ENCODE measurements at places on chromosomes 7 and 10.

- DNase-seq = no peak
Measured at GRCh38 chr10:8489232-8489631, 434.7 kb downstream of the GATA3 start.

- DNase-seq = no peak
Measured at GRCh38 chr7:32259931-32260596, 189.9 kb upstream of the PDE1C start.

DNA sequence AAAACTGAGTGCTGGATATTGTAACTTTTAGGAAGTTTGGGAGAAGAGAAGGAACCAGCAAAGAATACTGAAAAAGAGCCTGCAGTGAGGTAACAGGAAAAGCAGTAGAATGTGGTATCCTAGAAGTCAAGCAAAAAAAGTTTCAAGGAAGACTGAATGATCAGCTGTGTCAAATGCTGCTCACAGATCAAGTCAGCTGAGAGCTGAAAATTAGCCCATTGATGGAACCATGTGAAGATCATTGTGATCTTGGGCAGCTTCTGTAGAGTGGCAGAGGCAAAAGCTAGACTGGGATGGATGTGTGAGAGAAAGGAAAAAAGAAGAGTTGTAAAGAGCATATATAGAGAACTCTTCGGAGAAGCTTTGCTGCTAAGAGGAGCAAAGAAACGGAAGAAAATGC is 315.4 kb upstream of the BMPER start:
- no peak for DNase-seq

DNA sequence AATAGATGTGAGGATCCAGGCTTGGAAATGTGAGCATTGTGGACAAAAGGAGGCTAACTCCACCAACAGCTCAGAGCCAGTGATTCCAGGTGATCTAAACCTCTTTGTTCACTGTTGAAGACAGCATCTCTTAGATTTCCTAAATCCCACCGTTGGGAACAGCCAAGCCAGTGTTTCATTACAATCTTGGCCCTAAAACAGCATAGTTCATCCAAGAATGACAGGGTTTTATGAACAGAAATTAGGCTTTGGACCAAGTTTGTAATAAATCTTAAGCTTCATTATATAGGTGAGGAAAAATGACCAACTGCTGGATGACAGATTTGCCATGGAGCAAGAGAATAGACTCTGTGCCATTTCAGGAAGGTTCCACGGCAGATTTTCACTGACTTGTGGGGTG is 65.8 kb downstream of the MTURN start:
- no peak for DNase-seq

GRCh38 chr10:7700577-7701125 is 2.5 kb upstream of the ITIH2 start:
- DNase-seq = no peak

DNA sequence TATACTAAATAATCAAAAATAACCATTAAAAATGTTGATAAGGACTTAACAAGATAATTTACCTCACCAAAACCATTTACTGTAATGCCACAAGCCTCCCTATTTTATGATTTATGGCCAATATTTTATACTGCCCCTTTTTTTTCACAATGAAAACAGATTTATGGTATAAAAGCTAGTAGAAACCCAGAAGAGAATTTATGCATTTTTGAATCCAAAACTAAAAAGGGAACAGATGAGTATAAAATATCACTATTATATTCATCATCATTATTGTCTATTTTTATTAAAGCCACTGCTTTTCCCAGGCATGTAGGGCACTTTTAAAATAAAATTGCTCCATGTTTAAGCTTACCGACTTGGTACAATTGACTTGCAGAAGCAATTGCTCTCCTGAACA is 425.0 kb downstream of the PHTF2 start:
- DNase-seq = no peak

GRCh38 chr7:44063547-44063893 is 1.8 kb downstream of the PGAM2 start:
- no peak for DNase-seq

- DNase-seq = no peak
Measured at GRCh38 chr10:71542478-71542877, 145.8 kb downstream of the CDH23 start.

- DNase-seq = no peak
Measured at GRCh38 chr10:124576526-124577420, 115.2 kb downstream of the LHPP start.

DNA sequence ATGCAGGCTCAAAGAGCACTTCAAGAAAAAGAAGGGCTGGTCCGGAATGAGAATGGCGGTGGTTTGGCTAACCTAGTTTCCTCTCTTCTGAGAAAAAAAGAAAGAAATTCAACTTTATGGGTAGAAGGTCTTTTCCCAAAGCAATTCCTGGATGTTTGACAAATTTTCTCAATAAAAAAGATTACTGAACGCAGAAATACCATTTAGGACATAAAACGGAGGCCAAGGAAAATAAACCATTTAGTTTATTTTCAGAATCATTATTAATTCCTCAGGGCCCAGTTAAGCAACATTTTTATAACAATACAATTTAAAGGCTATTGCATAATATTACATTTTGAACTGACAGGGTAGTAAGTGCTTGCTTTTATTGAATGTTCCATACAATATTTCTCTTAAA is 284.6 kb upstream of the ANKRD30A start:
- no peak for DNase-seq

GRCh38 chr10:118585234-118585633 is 10.2 kb downstream of the PRLHR start:
- DNase-seq = no peak

DNA sequence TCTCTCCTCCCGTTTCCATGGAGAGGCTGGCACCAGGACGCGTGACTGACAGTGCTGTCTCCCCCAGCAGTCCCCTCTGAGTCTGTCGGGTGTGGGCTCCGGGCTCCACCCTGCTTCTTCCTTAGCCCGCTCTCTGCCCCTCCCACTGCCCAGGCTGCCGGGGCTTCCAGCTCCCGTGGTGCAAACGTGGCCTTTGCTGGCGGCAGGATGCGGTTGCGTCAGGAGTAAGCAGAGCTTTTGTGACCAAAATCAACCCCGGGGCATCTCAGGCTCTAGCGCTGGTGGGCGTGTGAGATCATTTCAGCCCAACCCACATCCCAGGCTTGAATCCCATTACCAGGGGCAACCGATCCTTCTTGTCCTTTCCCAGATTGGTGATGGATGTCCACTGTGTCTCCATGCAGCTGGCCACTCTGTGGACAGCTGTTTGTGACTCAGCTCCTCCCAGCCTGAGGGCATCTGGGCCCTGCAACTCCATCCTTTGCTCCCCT is 28.2 kb downstream of the PTPRE start:
- DNase-seq = no peak

DNA sequence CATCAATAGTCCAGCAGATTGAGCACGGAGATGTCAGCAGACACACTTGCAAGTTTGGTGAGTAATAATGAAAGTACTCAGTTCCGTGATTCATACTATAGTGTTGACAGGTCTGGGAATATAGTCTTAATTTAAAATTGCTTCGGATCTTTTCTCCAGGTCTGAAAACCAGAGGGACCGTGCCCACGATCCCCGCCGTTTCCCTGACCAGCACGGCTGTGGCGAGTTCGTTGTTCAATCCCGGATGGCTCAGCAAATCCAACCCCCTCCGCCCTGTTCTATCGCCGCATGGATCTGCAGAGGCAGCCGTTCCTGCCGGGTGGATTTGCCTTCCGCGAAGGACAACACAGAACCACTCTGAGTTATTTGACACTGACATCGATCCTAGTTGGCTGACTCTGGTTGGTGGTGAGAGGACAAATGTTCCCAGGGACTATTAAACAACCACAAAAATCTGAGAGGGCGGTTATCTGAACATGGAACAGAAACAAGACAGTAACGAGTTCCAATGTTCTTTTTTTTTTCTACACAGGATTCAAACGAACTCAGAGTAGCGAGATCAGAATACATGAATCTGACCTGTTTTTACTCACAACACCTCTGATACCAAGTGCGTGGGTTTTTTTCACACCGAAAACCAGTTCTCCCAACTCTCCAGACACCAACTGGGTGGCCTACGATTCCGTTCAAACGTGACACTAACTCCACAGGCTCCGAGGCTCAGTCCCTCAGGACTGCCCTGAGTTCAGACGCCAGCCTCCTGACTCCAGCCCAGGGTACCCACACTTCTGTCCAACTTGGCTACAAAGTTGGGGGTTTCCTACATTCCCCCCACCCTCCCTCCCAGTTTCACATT is 52.7 kb downstream of the RBM17 start:
- peak; percentile 90 for DNase-seq

GRCh38 chr10:112949875-112950507 is at the start of gene TCF7L2:
Gene TCF7L2 (plus strand): TSS chr10:112950247. CDS start chr10:112950757, 510 bp downstream.
- DNase-seq = peak; percentile 97

DNA sequence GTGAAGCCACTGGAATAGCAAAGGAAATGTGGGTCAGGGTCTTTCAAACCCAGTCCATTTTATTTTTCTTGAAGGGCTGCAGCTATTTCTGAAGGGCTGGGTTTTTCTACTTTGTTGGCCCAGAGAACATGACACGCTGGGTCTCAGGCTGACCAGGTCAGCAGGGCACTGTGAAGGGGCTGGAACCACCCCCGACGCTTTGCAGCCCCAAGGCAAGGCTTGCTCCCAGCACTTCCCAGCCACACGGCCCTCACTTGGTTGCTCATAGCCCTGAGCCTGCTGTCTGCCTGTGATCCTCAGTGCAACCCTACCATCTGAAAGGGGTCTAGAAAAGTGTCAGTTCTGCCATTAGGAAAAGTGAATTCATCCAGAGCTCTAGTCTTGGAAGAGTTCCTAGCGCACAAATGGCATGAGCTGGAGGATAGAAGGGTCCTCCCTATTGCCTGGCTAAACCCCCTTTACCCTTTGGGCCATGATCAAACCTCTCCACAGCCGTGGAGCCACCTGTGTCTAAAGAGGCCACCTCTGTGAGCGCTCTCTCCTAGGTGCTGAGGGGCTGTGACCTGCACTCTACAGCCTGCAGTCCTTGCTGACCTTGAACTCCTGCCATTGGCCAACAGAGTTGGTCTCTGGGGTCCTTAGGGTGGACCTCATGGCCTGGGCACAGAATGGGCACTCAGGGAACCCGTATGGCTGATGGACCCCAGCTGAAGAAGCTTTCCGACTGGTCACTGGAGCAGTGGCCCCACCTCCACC is 132.0 kb downstream of the RGS10 start:
- no peak for DNase-seq

GRCh38 chr10:128579901-128580300 is 453.7 kb upstream of the MKI67 start:
- DNase-seq = no peak

GRCh38 chr10:29392376-29393021 is 103.6 kb downstream of the LYZL1 start:
- peak; percentile 39 for DNase-seq

- no peak for DNase-seq
Measured at GRCh38 chr10:37707829-37708578, 149.4 kb downstream of the ZNF248 start.

DNA sequence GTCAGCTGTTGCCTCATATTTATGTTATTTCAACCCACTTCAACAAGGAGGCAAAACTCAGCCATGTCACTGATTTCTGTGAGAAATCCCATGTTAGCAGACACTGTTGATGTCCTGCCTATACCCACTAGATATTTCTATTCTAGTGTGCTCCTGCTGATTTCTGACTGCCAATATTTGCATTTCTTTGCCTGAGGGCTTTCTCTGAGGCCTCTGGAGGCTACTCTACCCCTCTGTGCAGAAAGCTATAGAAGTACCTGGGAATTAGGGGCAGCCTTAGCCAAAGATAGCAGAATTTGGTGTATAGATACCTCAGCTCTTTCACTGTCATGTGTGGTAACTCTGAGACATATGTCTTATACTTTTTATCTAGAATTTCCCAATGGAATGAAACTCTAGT is 348.8 kb downstream of the SORCS3 start:
- DNase-seq = no peak

GRCh38 chr10:60917331-60918280 is 26.4 kb downstream of the RHOBTB1 start:
- no peak for DNase-seq

GRCh38 chr7:1108264-1108920 is 20.5 kb downstream of the GPER1 start:
- no peak for DNase-seq

DNA sequence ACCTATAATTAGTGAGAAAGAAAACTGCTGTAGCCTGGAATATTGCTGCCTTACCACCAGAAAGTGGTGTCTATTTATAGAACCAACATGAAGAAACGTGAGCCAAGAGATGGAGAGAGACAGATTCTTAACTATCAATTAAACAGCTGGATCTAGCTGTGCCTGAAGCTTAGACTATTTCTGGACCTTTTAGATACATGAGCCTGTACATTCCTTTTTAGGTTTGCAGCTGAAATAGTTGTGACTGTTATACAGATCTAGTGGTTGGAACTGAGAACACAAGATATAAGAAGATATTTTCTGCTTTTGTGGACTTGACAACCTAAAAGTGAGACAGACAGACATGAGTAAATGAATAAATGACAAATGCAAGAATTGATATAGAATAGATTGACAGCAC is 73.4 kb downstream of the CDK14 start:
- no peak for DNase-seq

GRCh38 chr10:77201135-77202106 is 436.2 kb downstream of the KCNMA1 start:
- no peak for DNase-seq

- DNase-seq = no peak
Measured at GRCh38 chr10:1858547-1858946, 121.2 kb upstream of the ADARB2 start.

DNA sequence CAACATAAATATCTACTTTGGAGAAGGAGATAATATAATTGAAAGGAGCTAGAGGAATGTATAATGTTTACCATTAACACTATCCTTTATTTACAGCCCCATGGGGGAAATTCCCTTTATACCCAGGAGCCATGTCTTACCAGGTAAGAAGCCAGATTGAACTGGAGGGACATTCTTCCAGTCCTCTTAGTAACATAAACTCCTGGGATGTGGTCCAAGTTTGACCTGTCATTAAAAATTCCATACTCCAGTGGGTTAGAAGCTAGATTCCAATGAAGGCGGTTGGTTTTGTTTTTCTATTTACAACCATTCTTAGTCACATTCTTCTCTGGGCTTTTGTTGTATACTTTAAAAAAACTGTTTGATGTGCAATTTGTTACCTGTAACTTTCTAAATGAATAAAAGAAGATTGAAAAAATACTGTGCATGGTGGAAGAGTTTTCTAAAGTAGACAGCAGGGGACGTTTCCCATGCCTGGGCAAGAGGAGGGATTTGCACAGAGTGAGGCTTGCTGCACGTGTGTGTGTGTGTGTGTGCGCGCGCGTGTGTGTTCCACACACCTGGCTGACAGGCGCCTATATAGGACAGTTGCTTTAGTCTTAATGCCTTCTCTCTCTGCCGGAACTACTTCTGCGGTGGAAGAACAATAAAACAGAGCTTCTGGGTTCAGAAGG is 2.0 kb downstream of the PLCE1 start:
- DNase-seq = no peak

GRCh38 chr7:85498031-85498430 is 311.2 kb upstream of the SEMA3D start:
- no peak for DNase-seq

- DNase-seq = no peak
Measured at GRCh38 chr10:99784727-99785441, 2.4 kb downstream of the ABCC2 start.

- peak; percentile 48 for DNase-seq
Measured at GRCh38 chr10:112835944-112836451, 114.0 kb upstream of the TCF7L2 start.

GRCh38 chr10:104922810-104923209 is 281.7 kb downstream of the SORCS3 start:
- no peak for DNase-seq

- DNase-seq = no peak
Measured at GRCh38 chr10:123102673-123103072, 33.1 kb upstream of the HMX3 start.

- no peak for DNase-seq
Measured at GRCh38 chr10:124181656-124182055, 88.3 kb upstream of the CHST15 start.

GRCh38 chr7:91343420-91343960 is 79.3 kb downstream of the FZD1 start:
- no peak for DNase-seq

Measured in suppressor macrophage treated with lipopolysaccharide for 1 hour (primary cell).